ENCODE measurements at places on chromosomes 6 and 20.

DNA sequence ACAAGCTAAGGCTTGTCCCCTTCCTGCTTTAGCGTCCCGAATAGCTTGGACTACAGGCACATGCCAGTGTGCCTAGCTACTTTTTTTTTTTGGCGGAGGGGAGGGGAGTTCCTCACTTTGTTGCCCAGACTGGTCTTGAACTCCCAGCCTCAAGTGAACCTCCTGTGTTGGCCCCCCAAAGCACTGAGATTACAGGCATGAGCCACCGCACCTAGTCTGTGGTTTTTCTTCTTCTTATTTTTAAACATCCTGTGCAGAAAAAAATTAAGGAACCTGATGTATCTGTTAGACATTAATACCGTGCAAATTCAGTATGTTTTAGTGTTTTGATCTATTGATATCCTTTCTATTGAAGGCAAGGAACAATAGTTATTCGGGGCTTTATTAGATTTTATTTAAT lies 25.7 kb downstream of the HIVEP1 start:
- DNase-seq = no peak

DNA sequence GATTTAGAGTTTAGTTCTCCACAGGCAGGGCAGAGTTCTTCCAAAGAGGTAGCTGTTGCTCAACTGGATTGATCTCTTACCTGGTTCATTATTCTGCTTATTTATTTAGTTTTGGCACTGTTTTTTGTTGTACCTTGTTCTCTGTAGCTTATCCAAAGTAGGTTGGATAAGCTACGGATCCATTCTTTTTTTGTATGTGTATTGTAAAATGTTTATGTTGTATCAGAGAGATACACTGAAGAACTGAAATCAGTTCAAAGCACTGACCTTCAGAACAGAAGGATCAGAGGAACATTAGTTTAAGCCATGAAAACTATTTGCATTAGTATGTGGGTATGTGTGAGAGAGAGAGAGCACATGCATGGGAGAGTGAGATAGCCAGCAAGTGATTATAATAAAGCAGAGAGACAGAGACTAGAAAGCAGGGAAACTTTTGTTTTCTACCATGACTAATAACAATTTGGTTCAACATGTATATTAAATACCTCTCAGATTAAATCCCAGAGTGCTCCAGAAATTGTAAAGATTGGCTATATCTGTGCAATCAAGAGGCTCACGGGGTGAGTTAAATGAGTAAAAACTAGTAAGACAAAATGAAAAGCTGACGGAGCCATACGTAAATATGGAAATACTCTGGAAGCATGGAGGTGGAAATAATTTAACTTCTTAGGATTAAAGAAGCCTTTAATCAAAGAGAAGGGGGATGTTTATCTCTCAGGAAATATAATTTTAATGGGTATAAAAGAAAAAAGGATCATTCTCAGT lies 40.2 kb downstream of the ITCH start:
- DNase-seq = no peak

DNA sequence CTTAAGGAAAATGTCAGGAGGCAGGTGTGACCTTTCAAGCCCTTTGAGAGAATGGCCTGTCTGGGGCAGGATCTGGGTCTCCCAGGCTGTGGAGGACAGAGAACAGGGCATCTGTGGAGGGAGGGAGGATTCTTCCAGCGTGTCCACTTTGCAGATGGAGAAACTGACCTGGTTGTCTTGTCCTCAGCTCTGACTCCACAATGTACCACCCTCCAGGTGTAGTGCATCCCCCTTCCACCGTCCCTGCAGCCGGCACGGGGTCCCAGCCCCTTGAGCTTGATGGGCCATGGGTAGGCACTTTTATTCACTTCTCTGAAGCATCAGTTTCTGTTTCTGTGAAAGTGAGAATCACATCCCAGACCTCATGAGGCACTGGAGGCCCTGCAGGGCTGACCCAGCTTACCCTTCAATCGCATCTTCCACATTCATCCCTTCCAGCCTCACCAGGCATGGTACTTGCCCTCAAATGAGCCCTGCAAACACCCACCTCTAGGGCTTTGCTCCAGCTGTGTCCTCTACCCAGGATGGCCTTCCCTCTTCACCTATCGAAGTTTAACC lies 4.6 kb upstream of the TGM2 start:
- no peak for DNase-seq

DNA sequence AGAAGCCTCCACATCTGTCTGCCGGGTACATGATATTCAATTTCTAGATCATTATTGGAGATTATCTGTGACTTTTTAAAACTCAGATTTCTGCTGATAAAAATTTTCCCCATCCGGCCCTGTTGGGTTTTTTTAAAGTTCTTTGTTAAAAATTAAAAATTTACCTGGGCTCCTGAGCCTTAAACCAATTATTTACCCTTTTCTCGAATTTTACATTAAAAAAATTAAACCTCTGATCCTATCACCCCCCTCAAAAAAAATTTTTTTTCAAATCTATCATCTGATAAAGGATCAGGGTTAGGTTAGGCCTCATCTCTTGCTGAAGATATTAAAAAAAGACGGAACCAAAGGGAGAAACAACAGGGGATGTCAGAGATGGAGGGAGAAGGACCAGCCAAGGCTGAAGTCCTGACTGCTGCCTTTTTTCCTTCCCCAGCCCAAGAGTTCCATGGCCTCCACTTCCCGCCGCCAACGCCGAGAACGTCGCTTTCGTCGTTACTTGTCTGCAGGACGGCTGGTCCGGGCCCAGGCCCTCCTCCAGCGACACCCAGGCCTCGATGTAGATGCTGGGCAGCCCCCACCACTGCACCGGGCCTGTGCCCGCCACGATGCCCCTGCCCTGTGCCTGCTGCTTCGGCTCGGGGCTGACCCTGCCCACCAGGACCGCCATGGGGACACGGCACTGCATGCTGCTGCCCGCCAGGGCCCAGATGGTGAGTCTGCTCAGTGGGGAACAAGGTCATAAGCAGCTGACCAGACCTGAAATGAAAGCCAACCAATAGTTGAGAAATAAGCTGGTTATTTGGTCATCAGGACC lies 527 bp downstream of the NFKBIL1 start:
- no peak for DNase-seq

DNA sequence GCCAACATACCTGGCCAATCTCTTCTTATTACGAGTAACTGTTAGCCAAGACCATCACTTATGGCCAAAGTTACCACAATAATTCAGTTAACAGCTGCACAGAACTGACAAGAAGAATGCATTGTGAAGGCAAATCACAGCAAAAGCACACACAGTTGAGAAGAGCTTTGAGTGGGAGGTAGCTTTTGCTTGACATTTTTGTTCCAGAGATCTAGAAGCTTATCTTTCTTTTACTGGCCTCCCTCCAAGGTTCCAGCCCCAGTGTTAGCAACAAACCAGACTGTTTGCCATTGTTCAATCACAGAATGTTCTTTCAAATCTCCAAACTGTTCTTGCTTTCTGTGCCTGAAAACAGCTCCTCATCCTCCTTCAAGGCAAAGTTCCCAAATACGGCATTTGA lies 35.9 kb upstream of the IRAK1BP1 start:
- DNase-seq = no peak

GRCh38 chr6:67252663-67253062 lies 1382.4 kb upstream of the ADGRB3 start:
- DNase-seq = peak; percentile 23

DNA sequence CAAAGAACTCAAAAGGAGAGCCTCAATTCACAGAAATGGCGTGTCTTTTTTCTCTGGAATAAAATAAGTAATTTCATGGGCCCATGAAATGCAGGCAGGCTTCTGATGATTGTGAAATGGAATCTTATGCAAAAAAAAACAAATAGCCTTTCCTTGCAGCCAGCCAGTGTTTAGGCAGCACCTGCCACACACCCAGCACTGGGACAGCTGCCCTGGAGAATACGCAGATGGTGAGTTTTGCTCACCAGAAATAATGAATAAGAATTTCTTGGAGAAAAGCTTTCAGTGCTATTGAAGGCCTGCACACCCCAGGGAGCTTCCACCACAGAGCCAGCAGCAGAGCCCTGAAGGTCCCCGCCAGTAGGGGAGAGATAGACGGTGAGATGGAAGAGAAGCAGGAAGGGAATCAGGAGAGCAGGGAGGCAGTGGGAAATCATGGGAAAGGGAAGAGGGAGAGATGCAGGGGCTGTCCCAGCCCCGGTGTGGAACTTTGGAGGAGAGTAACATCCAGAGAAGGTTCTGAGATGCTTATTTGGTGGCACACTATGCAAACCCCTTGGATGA lies 54.9 kb downstream of the PXDC1 start:
- DNase-seq = no peak

DNA sequence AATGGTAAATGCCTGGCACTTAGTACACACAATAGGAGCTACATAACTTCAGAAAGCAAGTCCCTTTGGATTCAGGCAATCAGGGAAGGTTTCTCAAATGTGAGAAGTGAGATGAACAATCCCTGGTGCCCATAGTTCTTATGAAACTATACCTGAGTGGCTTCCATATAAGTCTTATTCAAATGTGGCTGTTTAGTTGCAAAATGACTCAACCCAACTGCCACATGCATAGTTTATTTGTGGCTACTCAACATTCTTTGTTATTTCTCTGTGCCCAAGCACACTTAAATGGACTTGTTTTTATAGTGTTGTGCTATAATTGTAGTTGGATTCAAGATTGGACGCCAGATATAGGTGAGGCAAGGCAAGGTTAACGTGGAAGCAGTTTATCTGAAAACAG lies 93.7 kb upstream of the ATXN1 start:
- DNase-seq = no peak

GRCh38 chr6:166369782-166370181 lies 13.0 kb downstream of the MPC1 start:
- no peak for DNase-seq

DNA sequence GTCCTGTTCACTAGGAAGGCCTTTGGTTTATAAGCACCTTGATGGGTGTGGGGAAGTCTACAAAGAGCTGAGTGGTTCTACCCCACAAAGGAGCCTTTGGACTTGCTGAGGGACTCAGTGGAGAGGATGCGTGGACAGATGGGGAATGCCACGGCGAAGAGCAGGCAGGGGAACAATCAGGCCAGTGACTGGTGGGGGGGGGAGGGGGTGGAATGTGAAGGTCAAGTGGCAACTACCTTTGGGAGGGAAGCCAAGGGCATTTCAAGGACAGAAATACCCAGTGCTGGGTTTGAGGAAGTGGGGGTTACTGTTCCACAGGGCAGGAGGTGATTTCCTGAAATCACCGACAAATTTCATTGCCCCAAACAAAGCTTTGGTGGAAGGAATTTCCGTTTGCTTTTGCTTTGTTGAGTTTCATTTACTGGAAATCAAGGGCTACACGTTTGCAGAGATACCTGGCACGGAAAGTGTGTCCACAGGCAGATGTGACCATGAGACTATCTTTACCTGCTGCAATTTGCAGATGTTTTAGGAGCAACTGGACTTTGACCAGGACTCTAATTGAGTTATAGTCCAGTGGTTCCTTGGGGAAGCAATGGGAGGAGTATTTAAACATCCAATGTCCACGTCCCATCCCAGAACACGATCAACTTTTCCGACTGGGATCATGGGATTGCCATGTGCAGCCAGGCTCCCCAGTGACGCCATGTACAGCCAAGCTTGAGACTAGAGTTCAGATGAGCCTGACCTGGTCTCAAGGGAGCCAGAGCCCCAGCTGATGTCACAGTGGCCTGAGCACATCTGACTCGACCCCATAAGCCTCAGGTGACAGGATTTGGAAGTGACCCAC lies 8.0 kb downstream of the CST3 start:
- DNase-seq = no peak

- DNase-seq = peak; percentile 56
These were observed 27.4 kb upstream of the MAPRE1 start for GRCh38 chr20:32792316-32792715.

DNA sequence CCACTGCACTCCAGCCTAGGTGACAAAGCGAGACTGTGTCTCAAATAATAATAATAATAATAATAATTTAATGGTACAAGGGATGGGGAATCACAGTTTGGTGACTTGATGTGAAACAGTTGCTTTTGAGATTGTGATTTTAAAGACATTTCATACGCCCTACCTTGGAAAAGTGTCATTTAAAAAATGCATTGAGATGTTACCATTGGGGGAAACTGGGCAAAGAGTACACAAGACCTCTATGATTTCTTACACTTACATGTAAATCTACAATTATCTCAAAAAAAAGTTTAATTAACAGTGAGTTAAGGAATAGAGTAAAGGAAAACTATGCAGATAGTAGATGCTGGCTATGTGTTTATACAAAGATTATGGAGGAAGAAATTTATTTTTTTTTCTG lies 22.3 kb downstream of the ADTRP start:
- no peak for DNase-seq

DNA sequence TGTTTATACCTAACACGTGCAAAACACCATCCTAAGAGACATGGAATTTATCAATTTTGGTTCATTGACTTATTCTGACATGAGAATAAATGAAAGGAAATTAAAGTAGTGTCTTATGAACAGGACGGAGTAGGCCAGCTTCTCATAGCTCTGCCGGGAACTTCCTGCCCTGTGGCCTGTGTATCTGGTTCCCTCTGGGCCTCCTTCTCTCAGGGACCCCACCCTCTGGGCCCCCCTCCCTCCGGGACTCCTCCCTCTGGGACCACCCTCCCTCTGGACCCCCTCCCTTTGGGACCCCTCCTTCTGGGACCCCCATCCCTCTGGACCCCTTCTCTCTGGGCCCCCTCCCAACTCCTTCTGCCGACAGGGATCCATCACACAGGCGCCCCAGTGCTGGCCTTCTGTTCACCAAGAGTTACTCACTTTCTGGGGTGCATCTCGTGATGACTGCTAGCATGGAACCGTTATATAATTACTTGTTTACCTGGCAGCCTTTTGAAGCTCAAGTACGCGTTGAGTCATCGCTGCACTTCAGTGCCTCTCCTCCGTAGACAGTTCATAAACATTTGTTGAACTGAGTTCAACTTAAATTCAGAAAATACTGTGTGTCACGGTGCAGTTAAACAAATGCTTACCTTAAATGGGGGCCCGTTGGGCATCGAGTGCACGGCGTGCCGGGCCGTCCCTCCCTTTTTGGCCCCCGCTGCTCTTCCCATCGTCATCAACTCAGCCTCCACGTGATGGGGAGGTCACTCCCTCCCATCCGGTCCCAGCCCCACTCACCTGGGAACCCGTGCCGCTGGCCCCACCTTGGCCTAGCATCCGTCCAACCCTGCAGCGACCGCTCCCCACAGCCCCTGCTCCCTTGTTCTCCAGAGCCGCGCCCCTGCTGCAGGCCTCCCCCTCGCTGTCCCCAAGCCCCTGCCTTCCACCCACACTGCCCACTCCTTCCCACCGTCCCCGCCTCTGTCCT lies 8.1 kb downstream of the CCR6 start:
- DNase-seq = no peak

- DNase-seq = peak; percentile 28
These were observed 142.2 kb downstream of the MOXD1 start for GRCh38 chr6:132259070-132259469.

- DNase-seq = no peak
These were observed 831 bp upstream of the SIRPB2 start for GRCh38 chr20:1491860-1492642.

DNA sequence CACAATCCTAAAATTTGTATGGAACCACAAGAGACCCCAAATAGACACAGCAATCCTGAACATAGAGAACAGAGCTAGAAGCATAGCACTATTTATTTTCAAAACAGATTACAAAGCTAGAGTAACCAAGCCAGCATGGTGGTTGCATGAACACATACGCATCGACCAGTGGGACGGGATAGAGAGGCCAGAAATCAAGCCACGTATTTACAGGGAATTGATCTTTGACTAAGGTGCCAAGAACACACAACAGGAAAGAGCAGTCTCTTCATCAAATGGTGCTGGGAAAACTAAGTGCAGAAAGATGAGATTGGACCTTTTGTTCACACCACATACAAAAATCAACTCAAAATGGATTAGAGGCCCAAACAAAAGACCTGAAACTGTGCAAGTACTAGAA lies 21.1 kb downstream of the TTLL2 start:
- no peak for DNase-seq
